NCI-H460 (cell line): ENCODE measurements at places on chromosomes 1 and 21.

DNA sequence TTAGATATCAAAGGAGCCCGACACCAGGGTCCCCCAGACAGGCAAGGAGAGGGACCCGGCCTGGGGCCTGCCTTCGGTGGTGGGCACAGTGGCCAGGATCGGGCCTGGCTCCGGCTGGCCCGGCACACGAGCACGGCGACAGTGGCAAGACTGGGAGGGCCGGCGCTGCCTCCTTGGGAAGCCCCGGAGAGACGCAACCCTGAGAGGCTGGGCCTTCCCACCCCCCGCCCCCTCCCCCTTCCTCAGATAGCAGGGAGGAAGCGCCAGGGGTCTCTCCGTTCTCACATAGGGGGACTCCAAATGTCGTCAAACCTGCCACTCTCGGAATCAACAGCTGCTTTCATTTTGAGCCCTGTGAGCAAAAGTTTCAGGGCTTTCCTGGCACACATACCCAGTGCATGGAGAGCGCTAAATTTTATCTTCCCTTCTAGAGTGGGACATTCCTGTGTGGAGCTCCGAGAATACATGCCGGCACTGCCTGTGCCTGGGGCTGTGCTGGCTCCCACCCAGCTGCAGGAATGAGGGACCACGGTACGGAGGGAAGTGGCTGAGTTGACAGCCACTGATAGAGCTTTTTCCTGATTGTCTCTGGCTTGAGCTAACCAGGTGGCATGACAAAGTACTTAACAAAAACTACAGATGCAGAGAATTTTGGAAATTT lies 62.4 kb downstream of the CD247 start:
- DNase-seq, result no peak

DNA sequence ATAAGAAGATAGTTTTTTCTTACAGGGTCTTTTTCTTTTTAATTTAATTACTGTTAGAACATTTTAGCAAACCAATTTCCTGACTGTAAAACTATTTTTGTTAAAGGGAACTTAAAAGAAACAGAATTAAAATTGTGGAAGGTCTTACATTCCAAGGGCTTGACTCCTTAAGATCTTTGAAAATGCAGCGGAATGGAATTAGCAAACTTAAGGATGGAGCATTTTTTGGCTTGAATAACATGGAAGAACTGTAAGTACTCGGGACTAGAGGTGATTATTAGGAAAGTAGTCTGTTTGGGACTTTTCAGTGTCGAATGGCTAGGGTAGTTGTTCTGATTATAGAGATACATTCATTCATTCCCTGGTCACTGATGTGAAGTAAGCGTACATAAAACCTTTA lies 21.5 kb downstream of the LRIG2 start:
- DNase-seq, result no peak

GRCh38 chr1:94817712-94818111 lies 2.4 kb upstream of the SLC44A3 start:
- no peak for DNase-seq

GRCh38 chr1:209355415-209355814 lies 228.1 kb upstream of the CAMK1G start:
- DNase-seq, result no peak
